ENCODE measurements at places on chromosomes 12 and 14.

DNA sequence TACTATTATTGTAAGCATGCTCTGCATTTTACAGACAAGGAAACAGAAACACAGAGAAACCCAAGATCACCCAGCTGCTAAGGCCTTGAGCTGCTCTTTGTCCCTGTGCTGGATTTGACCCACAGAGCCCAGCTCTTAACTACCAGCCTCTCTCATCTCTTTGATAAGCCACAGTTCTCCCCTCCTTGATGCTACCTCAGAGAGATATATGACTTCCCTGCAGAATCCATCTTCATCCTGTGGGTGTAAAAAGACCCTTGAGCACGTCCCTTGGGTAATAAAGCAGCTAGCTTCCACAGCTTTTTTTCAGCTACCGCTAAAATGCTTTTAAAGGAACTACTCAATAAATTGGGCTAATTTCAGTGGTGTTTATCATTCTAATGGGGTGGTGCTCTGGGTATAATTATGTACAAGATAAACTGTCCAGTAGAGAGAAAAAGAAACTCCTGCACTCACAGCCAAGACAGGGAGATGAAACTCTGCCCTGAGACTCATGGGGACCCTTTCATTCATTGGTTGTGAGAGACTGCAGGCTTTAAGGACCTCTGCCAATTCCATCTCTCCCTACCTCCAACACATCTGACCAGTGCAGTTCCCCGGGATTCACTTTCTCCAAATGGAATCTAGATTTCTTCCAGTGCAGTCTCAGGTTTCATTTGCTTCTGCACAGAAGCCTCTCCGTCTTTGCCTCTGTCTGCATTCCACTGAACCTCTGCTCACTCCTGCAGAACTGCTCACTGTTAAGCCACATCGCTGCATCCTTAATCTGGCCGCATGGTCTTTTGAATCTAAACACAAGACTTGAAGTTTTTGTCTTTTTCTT lies 24.7 kb upstream of the NTF3 start:
- DNase-seq = no peak

DNA sequence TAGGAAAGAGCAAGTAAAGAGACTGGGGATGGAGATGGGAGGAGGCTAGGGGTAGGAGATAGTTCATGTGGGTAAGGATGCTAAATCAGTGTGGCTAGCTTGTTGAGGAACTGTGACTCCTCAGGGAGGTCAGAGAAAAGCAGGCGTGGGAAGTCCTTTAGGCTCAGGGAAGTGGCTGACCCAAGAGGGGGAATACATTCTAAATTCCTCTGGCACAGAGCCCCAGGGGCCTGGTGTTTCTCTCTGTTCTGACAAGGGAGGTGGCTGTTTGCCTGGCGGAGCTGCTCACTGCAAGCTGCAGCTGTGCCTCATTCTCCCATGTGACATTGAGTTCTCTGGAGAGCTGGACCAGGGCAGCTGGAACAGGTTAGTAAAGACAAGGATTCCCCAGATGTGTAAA lies 152.2 kb upstream of the SLC38A2 start:
- no peak for DNase-seq

- DNase-seq = no peak
Observed at GRCh38 chr12:70815056-70815455, 105.5 kb downstream of the PTPRR start.

- DNase-seq = no peak
Observed at GRCh38 chr12:25459541-25459951, 93.5 kb downstream of the LMNTD1 start.

- no peak for DNase-seq
Observed at GRCh38 chr14:56751471-56751870, 58.8 kb downstream of the OTX2 start.

- DNase-seq = no peak
Observed at GRCh38 chr12:108531929-108532848, 17.1 kb downstream of the FICD start.

DNA sequence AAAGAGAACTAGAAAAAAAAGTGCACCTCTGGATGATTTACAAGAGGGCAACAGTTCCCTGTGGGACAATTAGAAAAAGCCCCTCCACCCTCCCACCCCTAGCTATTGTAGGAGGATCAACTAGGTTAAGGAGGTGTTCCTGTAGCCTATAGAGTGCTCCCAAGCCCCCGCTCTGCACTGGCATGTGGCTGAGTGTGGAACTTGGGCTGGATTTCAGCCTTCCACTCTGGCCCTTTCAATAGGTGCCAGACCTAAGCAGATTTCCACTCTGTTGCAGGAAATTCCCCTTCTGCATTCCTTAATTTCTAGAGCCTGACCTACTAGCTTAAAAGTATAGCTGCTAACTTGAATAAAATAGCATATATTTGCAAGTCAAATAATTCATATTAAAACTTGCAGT lies 2.8 kb downstream of the NFATC4 start:
- no peak for DNase-seq

DNA sequence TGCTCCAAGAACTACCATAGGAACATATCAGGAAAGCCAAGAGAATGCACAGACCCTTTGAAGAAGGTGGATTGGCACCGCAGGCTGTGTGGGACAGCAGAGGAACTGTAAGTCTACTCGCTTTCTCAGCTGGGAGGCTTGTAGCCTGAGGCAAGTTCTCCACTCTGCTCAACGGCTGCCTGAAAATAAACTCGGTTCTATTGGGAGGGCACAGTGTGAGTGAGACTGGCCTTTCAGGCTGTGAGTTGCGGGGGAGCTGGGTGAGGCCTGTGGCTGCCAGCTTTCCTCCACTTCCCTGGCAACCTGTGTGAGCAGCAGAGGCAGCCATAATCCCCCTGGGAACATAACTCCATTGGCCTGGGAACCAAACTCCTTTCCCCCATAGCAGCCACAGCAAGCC lies 132.1 kb downstream of the ANKS1B start:
- no peak for DNase-seq

DNA sequence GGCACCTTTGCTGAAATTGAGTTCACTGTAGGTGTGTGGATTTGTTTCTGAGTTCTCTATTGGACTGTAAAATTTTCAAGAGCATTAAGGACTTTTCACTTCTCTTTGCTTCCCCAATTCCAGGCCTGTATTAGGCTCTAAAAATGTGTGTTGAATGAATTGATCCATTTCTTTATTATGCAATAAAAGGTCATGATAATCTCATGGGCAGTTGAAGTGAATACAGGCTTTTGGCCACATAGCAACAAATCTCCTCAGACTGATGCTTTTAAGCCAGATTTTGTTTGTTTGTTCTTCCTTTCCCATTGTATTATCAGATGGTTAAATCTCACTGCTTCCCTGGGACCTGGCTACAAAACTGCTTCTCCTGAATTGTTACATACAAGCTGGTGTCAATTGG lies 258.0 kb upstream of the FAR2 start:
- no peak for DNase-seq

DNA sequence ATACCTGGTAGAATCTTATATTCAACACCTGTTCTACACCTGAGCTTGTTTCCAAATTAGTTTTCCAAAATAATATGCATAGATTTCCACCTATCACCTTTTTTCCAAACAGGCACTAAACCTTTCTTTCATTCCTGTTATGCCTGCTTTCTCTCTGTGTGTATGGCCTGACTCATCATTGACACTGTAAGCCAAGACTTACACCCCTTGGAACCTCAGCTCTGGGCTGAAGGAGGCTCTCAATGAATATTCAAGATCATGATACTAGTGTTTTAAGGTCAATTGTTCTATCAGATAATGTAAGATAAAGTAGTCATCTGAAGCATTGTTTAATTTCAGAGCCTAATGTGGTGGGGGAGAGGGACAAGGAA lies 1193.3 kb downstream of the FLRT2 start:
- DNase-seq = no peak

GRCh38 chr14:92407410-92407809 lies 84.4 kb downstream of the SLC24A4 start:
- DNase-seq = no peak

Measured in stimulated activated CD4-positive, alpha-beta T cell treated with anti-CD3 and anti-CD28 coated beads, Interleukin-1b, Interleukin-23, amount 100 ng/mL, for 1 hour (primary cell).